ENCODE measurements at places on chromosomes 11 and 22.

GRCh38 chr22:29112681-29113080 lies 39.8 kb downstream of the KREMEN1 start:
- no peak for DNase-seq

- no peak for DNase-seq
These were observed 2.5 kb upstream of the SEPTIN3 start for GRCh38 chr22:41966607-41967240.

GRCh38 chr11:67111261-67111660 lies 7.8 kb upstream of the KDM2A start:
- DNase-seq = no peak

DNA sequence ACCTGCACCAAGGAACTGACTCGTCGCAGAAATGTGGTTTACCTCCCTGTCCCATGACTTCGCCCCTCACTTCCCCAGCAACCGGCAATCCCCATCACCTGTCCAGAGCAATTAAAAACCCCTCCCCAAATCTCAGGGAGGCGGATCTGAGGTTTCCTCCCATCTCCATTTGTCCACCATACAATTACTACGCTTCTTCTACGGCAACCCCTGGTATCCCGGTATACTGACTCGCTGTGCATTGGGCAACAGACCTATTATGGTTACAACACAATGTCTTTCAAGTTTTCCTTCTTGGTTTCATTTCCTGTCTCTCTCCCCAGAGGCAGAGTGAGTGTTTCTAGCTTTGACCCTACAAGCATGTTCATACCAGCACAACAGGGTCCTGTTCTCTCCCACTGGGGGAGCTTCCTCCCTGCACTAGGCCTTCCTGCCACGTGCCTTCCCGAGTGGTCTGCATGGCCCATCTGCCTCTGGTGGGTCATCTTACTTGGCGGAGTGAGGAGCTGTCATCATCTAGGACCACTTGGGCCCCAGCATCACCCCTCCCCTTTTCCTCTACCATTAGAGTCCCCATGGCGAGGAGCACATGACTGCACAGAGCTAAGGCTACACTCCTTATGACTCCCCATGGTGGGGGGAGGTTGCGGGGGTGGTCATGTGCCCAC lies 30.3 kb upstream of the NAP1L4 start:
- DNase-seq = no peak

GRCh38 chr11:11841116-11841722 lies 553 bp upstream of the USP47 start:
- DNase-seq = peak; percentile 61

GRCh38 chr11:130859886-130860285 lies 56.4 kb downstream of the SNX19 start:
- DNase-seq = no peak

DNA sequence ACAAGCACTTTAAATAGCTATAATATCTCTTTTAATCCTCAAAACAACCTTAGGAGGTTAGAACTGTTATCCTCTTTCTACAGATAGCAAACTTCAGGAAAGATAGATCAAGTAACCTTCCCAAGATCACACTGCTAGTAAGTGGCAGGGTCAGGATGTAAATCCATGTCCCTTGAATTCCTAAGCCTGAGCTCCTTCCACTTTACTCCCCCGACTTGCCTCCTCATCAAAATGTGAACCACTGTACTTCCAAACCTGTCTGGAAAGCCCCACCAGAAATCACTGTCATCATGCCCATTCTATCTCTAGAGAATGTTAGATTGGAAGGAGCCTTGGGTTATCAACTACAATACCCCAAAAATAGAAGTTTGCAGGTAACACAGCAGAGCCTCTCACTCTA lies 33.7 kb downstream of the ME3 start:
- no peak for DNase-seq

DNA sequence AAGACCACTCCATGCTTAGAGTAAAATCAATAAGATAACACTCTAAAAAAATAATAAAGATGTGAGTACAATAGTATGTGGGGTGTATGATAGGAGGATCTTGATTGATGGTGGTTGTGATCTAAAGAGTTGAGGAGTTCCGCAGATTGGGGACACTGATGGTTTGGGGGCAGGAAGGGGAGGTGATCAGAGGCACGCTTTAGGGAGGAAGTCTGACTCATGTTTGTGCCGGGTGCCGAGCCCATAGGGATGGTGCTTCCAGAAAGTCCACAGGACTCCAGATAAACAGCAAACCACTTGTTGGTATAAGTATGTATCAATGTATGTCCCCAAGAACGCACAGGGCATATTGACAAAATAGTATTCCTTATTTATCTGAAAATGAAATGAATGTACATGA lies 27.5 kb downstream of the LINC01488 start:
- no peak for DNase-seq
